ENCODE measurements at places on chromosomes 1 and 21. TPM values are rescaled to one million over a fixed set of nuclear protein-coding genes. Genes with fewer than 3 reads are reported as not detected.

The OVAAL gene
- not detected for total RNA-seq

- peaks cover 10% of the 10 kb centered on the region for H3K4me1 ChIP-seq
- H3K27me3 ChIP-seq: no peaks in the 10 kb centered on the region
- no peaks in the 10 kb centered on the region for H3K36me3 ChIP-seq
- H3K27ac ChIP-seq: no peak overlapping the region
- no peak overlapping the region for H3K4me3 ChIP-seq
Measured at GRCh38 chr1:185933580-185933979, 199.4 kb downstream of the HMCN1 start.

The ADAM30 gene
- total RNA-seq: not detected

The CELSR2 gene
- 6.9 TPM for total RNA-seq

Measured in MCF 10A (cell line).